ENCODE measurements at places on chromosomes 12 and 14. TPM values are rescaled to one million over a fixed set of nuclear protein-coding genes. Genes with fewer than 3 reads are reported as not detected.

DNA sequence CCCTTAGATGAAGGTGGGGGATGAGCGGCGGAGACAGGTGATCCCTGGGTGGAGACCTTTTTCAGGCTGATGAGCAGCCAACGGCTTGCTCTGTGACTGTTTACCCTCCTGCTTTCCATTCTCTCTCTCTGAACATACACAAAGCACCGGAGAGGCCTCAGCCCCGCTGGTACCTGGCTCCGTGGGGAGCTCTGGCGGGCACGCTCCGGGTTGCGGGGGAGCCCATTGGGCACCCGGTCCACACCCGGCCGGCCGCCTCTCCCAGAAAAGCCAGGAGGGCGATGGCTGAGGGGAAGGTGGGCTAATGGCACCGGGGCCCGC, 545 bp downstream of the SMARCC2 start:
- no peak for DNase-seq

DNA sequence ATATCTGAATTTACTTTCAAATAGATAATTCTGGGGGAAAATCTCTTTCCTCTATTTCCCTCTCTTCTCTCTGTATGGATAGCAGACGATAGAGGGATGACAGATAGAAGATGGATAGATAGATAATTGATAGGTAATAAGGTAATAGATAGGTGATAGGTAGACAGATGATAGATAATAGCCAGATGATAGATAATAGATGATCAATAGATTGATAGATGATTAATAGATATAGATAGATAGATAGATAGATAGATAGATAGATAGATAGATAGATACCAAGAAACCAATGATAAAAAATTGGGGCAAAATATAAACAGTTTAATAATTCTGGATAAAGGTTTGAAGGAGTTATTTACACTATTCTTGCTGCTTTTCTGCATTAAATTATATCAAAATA, 26.6 kb upstream of the RIMBP2 start:
- DNase-seq, result no peak

DNA sequence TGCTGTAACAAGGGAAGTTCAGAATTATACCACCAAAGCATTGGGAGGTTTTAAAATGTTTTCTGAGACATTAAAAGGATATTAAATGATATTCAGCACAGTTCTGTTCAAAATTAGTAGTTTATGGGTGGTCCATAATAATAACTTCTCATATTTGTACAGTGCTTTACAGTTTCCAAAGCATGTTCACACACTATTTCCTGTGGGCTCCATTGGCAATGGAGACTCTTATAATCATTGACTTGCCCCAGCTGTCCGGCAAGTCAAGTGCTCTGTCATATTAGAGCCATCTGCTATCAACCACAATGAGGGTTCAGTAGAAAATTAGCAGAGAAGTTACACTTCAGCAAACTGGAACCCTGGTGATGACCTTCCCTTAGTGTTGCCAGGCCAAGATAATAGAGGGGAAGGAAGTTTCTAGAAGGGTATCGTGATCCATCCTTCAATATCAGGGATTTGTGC, 526.6 kb upstream of the CCDC196 start:
- no peak for DNase-seq

- no peak for DNase-seq
These were observed 8.7 kb downstream of the BEGAIN start for GRCh38 chr14:100578552-100578951.

GRCh38 chr14:90785876-90786450, 30.3 kb downstream of the TTC7B start:
- DNase-seq, result no peak

- DNase-seq, result peak; percentile 52
These were observed 57.2 kb downstream of the HMGA2 start for GRCh38 chr12:65881348-65881961.

DNA sequence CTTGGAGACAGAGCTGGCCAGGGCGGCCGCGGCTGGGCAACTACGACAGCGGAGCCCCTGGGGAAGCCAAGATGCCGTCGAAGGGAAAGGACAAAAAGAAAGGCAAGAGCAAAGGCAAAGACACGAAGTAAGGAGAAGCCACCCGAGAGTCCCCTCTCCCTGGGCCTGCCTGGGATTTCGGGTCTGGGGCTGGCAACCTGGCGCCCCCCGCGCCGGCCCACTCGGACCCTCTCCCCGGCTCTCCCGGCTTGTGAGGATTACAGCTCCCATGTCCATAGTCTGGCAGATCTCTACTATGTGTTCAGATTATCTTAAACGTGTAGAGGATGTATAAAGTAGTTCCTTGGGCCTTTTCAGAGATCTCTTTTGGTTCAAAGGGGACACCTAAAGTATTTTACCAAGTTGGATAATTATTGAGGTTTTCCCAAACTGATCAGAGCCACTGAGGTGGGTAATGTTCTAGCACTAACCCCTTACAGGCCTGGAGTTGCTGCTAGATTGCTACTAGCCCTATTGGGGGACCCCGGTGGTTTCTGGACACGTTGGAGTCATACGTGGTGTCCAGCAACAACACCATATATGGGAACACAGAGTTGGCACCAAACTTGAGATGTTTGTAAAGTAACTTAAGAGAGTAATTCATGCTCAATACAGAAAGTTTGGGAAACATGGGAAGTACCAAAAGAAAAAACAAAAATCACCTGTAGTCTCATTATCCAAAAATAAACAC, 424 bp downstream of the BBOF1 start:
- no peak for DNase-seq

DNA sequence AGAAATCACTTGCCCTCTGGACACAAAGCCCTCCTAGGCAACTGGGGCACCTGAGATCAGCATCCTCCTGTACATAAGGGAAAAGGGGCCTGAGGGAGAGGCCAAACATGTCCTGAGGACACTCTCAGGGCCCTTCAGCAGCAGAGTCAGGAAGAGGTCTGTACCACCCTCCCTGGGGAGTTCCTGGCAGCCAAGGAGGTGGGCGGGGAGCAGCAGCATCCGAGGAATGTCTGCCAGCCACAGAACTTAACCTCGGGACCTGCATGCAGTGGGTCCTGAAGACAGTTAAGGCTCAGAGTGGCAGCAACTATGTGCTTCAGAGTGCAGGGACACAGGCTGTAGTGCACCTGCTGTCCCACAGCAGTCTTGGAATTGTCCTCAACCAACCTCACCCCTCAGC, 62.1 kb downstream of the SPTB start:
- DNase-seq, result no peak

DNA sequence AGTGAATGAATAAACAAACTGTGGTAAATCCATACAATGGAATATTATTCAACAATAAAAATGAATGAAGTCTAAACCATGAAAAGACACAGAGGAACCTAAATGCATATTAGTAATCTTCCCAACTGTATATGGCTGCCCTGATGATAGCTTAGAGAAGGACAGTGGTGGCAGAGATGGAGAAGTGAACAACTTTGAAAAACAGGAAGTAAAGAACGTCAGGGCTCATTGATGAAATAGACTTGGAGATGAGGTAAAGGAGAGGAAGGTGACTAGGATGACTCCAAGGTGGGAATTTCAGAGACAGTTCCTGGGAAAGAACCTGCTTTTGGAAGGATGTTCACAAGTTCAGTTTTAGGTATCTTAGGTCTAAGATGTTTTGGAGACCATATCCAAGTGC, 36.3 kb upstream of the NT5DC3 start:
- DNase-seq, result no peak

DNA sequence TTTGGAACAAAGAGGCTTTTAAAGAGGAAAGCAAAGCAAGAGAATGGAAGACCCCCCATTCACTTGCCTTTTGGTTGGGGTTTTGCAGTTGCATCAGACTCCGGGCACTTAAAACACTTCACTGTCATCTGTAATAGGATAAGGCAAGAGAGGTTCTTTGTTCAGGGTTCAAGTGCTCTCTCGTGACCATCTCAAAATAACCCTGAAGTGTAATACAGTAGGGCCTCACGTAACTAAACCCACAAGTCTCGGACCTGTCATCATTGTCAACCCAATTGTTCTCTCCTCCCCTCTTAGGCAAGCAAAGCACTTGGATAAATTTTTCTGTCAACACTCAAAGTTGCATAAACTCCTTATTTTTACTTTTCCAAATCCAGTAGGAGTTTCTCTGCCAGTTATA, 26.9 kb upstream of the MYBPC1 start:
- no peak for DNase-seq

- DNase-seq, result no peak
These were observed 46.6 kb upstream of the TPH2 start for GRCh38 chr12:71892059-71892458.

- DNase-seq, result peak; percentile 66
These were observed 29.0 kb downstream of the PDE6H start for GRCh38 chr12:15001733-15002382.

DNA sequence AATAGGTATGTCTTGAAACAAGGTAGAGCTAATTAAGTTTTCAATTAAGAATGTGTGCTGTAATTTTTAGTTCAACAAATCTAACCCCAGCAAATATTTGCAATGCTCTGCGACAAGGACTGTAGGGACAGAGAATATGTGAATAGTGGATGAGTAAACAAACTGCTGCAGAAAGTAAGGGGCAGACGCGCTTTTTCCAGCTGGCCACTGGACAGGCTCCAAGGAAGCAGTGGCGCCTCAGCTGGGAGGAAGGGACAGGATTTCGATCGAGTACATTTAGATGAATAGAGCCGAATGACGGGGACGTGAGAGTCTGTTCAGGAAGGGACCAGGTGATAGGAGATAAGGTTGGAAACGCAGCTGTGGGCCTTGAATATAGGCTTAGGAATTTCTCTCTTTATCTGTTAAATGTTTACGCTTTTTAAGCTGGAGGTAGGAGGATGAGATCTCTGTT, 69.3 kb downstream of the ELK3 start:
- DNase-seq, result no peak

GRCh38 chr14:85867450-85867849, 337.5 kb downstream of the FLRT2 start:
- DNase-seq, result no peak

DNA sequence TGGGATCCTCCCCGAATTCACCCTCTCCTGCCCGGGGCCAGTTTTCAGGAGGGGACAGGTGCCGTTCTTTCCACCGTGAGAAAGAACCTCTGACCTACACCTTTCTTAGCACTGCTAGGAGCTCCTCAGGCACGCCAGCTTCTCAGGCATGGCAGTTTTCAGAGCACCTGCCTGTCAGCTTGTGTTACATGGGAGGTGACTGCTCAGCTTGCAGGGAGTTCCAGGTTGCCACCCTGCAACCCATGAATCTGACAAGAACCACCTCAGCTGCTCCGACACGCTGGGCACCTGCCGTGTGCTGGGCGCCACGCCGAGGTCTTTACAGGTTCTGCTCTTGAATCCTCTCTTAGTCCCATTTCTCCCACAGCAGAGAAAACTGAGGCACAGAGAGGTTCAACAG, 12.9 kb downstream of the BRI3BP start:
- no peak for DNase-seq

- DNase-seq, result no peak
These were observed 753 bp downstream of the CSRNP2 start for GRCh38 chr12:51082561-51083125.

DNA sequence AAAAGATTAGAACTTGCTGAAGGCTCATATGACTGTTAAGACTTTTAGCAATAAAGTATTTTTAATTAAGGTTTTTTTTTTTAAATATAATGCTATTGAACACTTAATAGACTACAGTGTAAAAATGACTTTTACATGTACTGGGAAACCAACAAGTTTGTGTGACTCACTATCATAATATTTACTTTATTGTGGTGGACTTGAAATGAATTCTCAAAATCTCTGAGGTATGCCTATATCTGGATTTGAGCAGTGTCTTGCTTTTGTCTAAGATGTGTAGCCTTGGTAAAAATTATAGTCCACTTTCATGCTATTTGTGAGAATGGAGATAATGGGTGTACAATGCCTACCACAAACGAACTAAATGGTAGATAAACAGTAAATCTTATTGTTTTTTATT, 33.9 kb upstream of the NAV3 start:
- DNase-seq, result no peak

- no peak for DNase-seq
These were observed 50.4 kb downstream of the ARID2 start for GRCh38 chr12:45779936-45780335.

GRCh38 chr12:92845329-92845728, 83.8 kb downstream of the EEA1 start:
- DNase-seq, result no peak

- DNase-seq, result no peak
These were observed 175.9 kb upstream of the ABCD2 start for GRCh38 chr12:39795481-39795880.

- DNase-seq, result peak; percentile 64
These were observed 604 bp downstream of the ZNF384 start for GRCh38 chr12:6688543-6688998.

The NELL2 gene
- 0.65 TPM for total RNA-seq

The AQP6 gene
- not detected for total RNA-seq

The COX8C gene
- 0.94 TPM for total RNA-seq

The RPS6KL1 gene
- total RNA-seq, result 16.8 TPM

The RIMKLB gene
- 11.0 TPM for total RNA-seq

The AQP2 gene
- total RNA-seq, result not detected

The FITM1 gene
- 126 TPM for total RNA-seq

The KRT78 gene
- total RNA-seq, result not detected

The CD27 gene
- total RNA-seq, result 0.30 TPM

The RIMBP2 gene
- total RNA-seq, result not detected

The CCDC197 gene
- total RNA-seq, result 1.3 TPM

The PPM1H gene
- 6.5 TPM for total RNA-seq
